Smooth muscle cell of the umbilical artery (primary cell): ENCODE measurements at places on chromosomes 7 and 10. TPM values are rescaled to one million over a fixed set of nuclear protein-coding genes. Genes with fewer than 3 reads are reported as not detected.

Gene XRCC2
- 0.30 and 1.8 TPM in 2 replicates for total RNA-seq

Gene LRRC17
- total RNA-seq, result 28.2 and 69.2 TPM in 2 replicates

Gene MARVELD1
- 33.9 and 49.9 TPM in 2 replicates for total RNA-seq

Gene NME8
- total RNA-seq, result not detected in 2 replicates

Gene TMEM229A
- not detected in 2 replicates for total RNA-seq

Gene NKX1-2
- not detected in 2 replicates for total RNA-seq

Gene CLEC5A
- total RNA-seq, result not detected in 2 replicates

Gene CACUL1
- 26.1 and 33.9 TPM in 2 replicates for total RNA-seq

Gene IGFBP1
- total RNA-seq, result not detected in 2 replicates

Gene CPA2
- total RNA-seq, result not detected in 2 replicates

Gene FANK1
- 4.5 and 4.6 TPM in 2 replicates for total RNA-seq

Gene AGR2
- total RNA-seq, result not detected in 2 replicates
